RWPE2 (cell line): ENCODE measurements at places on chromosomes 6 and 20.

DNA sequence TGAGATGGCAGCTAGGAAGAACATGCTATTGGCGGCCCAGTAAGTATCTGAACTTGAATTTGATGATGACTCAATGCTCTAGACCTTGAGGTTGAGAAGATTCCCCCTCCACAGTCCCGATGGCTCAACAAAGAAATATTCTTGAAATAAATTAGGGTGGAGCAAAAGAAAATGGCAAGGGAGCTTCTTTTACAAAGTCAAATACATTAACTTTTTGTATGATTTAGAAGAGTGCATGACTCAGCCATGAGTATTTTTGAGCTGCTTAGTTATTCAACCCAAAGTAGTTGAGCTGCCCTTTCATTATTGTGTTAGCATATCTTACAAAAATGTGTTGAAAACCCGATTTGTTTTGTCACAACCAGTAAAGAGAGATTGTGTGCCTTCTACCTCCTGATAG is 7.6 kb downstream of the TFAP2C start:
- no peak for DNase-seq
- no peak overlapping the region for H3K4me3 ChIP-seq

DNA sequence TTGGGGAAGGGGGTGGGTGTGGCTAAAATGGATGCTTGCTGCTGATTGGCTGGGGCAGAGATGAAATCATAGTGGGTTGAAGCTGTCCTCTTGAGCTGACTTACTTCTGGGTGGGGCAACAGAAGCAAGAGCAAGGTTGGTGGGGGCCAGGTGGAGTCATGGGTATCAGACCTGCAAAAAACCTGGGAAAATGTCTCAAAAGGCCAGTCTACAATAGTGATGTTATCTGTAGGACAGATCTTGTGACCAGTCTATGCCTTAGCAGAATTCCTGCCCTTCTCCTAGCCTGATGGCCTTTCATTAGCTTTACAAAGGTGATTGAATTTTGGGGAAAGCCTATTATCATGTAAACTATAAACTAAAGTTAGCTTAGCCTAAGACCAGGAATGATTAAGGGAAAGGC is 945.7 kb downstream of the KIF16B start:
- H3K27me3 ChIP-seq: no peaks in the 10 kb centered on the region
- H3K4me1 ChIP-seq: no peaks in the 10 kb centered on the region
- H3K4me3 ChIP-seq: no peak overlapping the region
- no peak overlapping the region for H3K27ac ChIP-seq
- no peaks in the 10 kb centered on the region for H3K36me3 ChIP-seq
- no peak for DNase-seq

GRCh38 chr6:2760882-2761842 is 4.0 kb upstream of the WRNIP1 start:
- H3K36me3 ChIP-seq: no peaks in the 10 kb centered on the region
- no peak for DNase-seq
- peak overlapping the region; percentile 27 for H3K27ac ChIP-seq
- no peak overlapping the region for H3K4me3 ChIP-seq
- H3K4me1 ChIP-seq: no peaks in the 10 kb centered on the region
- no peaks in the 10 kb centered on the region for H3K27me3 ChIP-seq

GRCh38 chr6:133170602-133171001 is 70.6 kb upstream of the EYA4 start:
- DNase-seq: no peak
- no peaks in the 10 kb centered on the region for H3K36me3 ChIP-seq
- H3K27ac ChIP-seq: no peak overlapping the region

- no peaks in the 10 kb centered on the region for H3K27me3 ChIP-seq
- no peaks in the 10 kb centered on the region for H3K36me3 ChIP-seq
- no peak overlapping the region for H3K4me3 ChIP-seq
- H3K4me1 ChIP-seq: peaks cover 29% of the 10 kb centered on the region
- peak; percentile 94 for DNase-seq
Measured at GRCh38 chr6:11143394-11144371, 32.2 kb upstream of the ERVFRD-1 start.

DNA sequence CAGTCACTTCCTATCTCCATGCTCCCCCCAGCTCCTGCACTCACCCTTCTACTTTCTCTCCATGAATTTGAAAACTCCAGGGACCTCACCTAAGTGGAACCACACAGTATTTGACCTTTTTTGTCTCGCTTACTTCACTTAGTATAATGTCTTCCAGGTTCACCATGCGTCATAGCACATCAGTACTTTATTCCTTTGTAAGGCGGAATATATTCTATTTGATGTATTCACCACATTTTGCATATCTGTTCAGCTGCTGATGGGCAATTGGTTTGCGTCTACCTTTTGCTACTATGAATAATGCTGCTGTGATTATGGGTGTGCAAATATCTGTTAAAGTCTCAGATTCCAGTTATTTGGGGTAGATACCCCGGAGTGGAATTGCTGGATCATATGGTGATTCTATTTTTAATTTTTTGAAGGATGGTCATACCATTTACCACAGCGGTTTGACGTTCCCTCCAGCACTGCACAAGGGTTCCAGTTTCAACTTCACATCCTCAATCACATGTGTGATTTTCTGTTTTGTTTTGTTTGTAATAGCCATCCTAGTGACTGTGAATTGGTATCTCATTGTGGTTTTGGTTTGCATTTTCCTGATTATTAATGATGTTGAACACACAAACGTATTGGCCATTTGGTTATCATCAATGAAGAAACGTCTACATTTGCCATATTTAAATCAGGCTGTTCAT is 20.3 kb upstream of the SYNDIG1 start:
- no peak overlapping the region for H3K27ac ChIP-seq
- no peaks in the 10 kb centered on the region for H3K36me3 ChIP-seq
- H3K4me3 ChIP-seq: no peak overlapping the region
- H3K4me1 ChIP-seq: no peaks in the 10 kb centered on the region

- DNase-seq: peak; percentile 83
- peak overlapping the region; percentile 74 for H3K4me3 ChIP-seq
- H3K27ac ChIP-seq: no peak overlapping the region
- peaks cover 12% of the 10 kb centered on the region for H3K27me3 ChIP-seq
- peaks cover 17% of the 10 kb centered on the region for H3K4me1 ChIP-seq
Measured at GRCh38 chr20:48826883-48827771, 672 bp downstream of the PREX1 start.

- no peaks in the 10 kb centered on the region for H3K36me3 ChIP-seq
- H3K4me3 ChIP-seq: no peak overlapping the region
- H3K27ac ChIP-seq: no peak overlapping the region
- no peaks in the 10 kb centered on the region for H3K4me1 ChIP-seq
- H3K27me3 ChIP-seq: no peaks in the 10 kb centered on the region
- DNase-seq: no peak
Measured at GRCh38 chr6:100246206-100246605, 218.5 kb downstream of the SIM1 start.

DNA sequence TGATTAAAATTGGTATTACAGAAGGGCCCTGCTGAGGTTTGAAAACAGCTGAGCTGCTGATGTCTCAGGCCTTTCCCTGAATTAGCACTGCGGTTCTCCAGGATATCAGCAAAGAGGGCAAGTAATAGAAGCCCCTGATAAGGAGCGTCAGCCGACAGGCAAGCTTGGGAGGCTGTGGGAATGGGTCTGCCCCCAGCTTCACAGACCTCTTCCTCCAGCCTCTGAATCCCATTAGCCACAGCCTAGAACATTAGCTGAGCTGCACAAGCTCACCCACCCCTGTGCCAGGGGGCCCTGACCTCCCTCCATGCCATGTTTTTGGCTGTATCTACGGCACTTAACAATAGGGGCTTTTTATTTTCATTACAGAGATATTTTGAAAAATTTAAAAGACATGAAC is 59.9 kb downstream of the VAPB start:
- no peak overlapping the region for H3K4me3 ChIP-seq
- peaks cover 66% of the 10 kb centered on the region for H3K36me3 ChIP-seq
- H3K27ac ChIP-seq: no peak overlapping the region
- peak; percentile 45 for DNase-seq
- H3K27me3 ChIP-seq: no peaks in the 10 kb centered on the region
- peaks cover 6% of the 10 kb centered on the region for H3K4me1 ChIP-seq

- DNase-seq: no peak
- H3K36me3 ChIP-seq: no peaks in the 10 kb centered on the region
- H3K27me3 ChIP-seq: no peaks in the 10 kb centered on the region
- H3K4me1 ChIP-seq: peaks cover 3% of the 10 kb centered on the region
- H3K4me3 ChIP-seq: no peak overlapping the region
Measured at GRCh38 chr6:5398530-5398929, 137.2 kb downstream of the FARS2 start.

- no peak for DNase-seq
- H3K4me1 ChIP-seq: no peaks in the 10 kb centered on the region
- H3K4me3 ChIP-seq: no peak overlapping the region
- no peaks in the 10 kb centered on the region for H3K36me3 ChIP-seq
Measured at GRCh38 chr6:1868561-1869261, 259.0 kb downstream of the FOXC1 start.

DNA sequence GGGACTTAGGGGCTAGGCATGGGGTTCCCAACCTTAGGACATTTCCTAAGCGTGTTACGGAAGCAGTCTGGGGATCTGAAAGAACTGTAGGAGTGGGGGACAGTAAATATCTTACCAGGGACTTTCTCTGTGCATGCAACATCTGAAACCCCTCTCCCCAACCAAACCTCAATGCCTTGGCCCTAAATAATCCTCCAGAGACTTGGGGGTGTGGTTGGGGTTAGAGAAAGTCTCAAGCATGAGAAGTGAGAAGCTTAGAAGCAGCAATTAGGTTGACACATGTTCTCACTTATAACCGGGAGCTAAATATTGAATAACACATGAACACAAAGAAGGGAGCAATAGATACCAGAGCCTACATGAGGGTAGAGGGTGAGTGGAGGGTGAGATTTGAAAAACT is 74.7 kb downstream of the HTR1E start:
- no peak overlapping the region for H3K27ac ChIP-seq
- H3K4me3 ChIP-seq: no peak overlapping the region
- no peaks in the 10 kb centered on the region for H3K36me3 ChIP-seq
- H3K4me1 ChIP-seq: no peaks in the 10 kb centered on the region
- no peaks in the 10 kb centered on the region for H3K27me3 ChIP-seq

GRCh38 chr6:56660381-56660730 is 17.7 kb upstream of the DST start:
- H3K27ac ChIP-seq: peak overlapping the region; percentile 93
- no peak overlapping the region for H3K4me3 ChIP-seq
- H3K27me3 ChIP-seq: no peaks in the 10 kb centered on the region
- H3K4me1 ChIP-seq: peaks cover 72% of the 10 kb centered on the region
- no peaks in the 10 kb centered on the region for H3K36me3 ChIP-seq

- no peak overlapping the region for H3K27ac ChIP-seq
- no peaks in the 10 kb centered on the region for H3K4me1 ChIP-seq
- no peak overlapping the region for H3K4me3 ChIP-seq
- DNase-seq: no peak
- H3K36me3 ChIP-seq: no peaks in the 10 kb centered on the region
Measured at GRCh38 chr6:53251033-53251672, 97.6 kb downstream of the ELOVL5 start.

- no peak for DNase-seq
- H3K36me3 ChIP-seq: no peaks in the 10 kb centered on the region
- H3K4me1 ChIP-seq: peaks cover 4% of the 10 kb centered on the region
- H3K27ac ChIP-seq: peak overlapping the region; percentile 63
- H3K4me3 ChIP-seq: no peak overlapping the region
Measured at GRCh38 chr6:48837744-48838143, 625.3 kb downstream of the MMUT start.

GRCh38 chr6:100493206-100493888 is 28.6 kb upstream of the SIM1 start:
- H3K27ac ChIP-seq: no peak overlapping the region
- DNase-seq: peak; percentile 63
- H3K4me1 ChIP-seq: peaks cover 14% of the 10 kb centered on the region
- H3K36me3 ChIP-seq: no peaks in the 10 kb centered on the region

- H3K27me3 ChIP-seq: no peaks in the 10 kb centered on the region
- H3K36me3 ChIP-seq: no peaks in the 10 kb centered on the region
- H3K27ac ChIP-seq: no peak overlapping the region
Measured at GRCh38 chr6:109235481-109236038, 140.3 kb downstream of the CEP57L1 start.

GRCh38 chr6:149285626-149286025 is 31.9 kb upstream of the TAB2 start:
- no peaks in the 10 kb centered on the region for H3K4me1 ChIP-seq
- no peak for DNase-seq
- no peak overlapping the region for H3K27ac ChIP-seq

GRCh38 chr6:53673162-53673727 is 7.7 kb upstream of the KLHL31 start:
- peaks cover 10% of the 10 kb centered on the region for H3K4me1 ChIP-seq
- no peak overlapping the region for H3K4me3 ChIP-seq
- H3K27me3 ChIP-seq: no peaks in the 10 kb centered on the region
- no peak for DNase-seq
- peak overlapping the region; percentile 49 for H3K27ac ChIP-seq

- no peaks in the 10 kb centered on the region for H3K27me3 ChIP-seq
- H3K4me1 ChIP-seq: no peaks in the 10 kb centered on the region
- H3K4me3 ChIP-seq: no peak overlapping the region
- no peaks in the 10 kb centered on the region for H3K36me3 ChIP-seq
- H3K27ac ChIP-seq: no peak overlapping the region
Measured at GRCh38 chr6:64012351-64013001, 376.9 kb downstream of the PHF3 start.

DNA sequence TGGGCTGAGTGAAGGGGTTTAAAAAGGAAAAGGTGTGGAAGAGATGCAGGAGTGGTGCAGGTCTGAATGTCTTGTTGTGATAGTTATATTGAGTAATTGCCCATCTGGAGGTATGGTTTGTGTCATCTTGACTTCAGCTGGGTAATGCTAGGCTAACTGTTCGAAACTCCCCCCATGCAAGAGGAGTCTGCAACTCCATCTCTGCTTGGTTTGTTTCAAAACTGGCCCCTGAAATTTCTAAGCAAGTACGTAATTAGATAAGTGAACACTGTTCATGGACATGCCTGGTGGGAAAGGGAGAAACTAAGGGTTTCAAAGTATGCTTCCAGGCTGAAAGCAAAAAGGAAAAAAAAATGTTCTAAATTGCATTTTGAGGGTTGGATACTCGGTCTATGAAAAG is 17.1 kb downstream of the TTK start:
- H3K4me1 ChIP-seq: no peaks in the 10 kb centered on the region
- DNase-seq: no peak
- no peaks in the 10 kb centered on the region for H3K27me3 ChIP-seq
- no peak overlapping the region for H3K4me3 ChIP-seq
- H3K36me3 ChIP-seq: peaks cover 92% of the 10 kb centered on the region

GRCh38 chr6:138541823-138542481 is 42.7 kb upstream of the NHSL1 start:
- no peaks in the 10 kb centered on the region for H3K4me1 ChIP-seq
- H3K4me3 ChIP-seq: no peak overlapping the region
- no peaks in the 10 kb centered on the region for H3K27me3 ChIP-seq
- DNase-seq: no peak
- H3K27ac ChIP-seq: no peak overlapping the region

- peaks cover 89% of the 10 kb centered on the region for H3K36me3 ChIP-seq
- no peaks in the 10 kb centered on the region for H3K27me3 ChIP-seq
- H3K4me3 ChIP-seq: no peak overlapping the region
- no peak for DNase-seq
Measured at GRCh38 chr6:161101517-161101916, 109.9 kb downstream of the MAP3K4 start.

DNA sequence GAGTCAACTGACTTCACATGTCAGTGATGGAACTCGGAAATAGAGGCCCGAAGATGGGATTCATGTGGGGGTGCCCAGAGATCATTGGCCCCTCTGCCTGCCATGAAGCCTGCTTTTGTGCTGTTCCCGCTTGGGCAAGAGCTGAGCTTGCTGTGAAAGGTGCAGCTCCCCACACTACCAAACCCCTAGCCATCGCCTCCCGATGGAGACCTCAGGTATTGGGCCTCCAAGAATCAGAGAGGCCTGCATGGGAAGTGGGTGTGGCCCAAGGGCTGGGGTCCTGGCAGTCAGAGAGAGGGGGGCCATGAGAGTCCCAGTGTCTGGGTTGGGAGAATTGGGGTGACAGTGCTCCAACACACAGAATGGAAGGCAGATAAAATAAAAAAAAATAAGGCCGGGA is 160.9 kb downstream of the SOD2 start:
- no peaks in the 10 kb centered on the region for H3K36me3 ChIP-seq
- H3K27me3 ChIP-seq: peaks cover 16% of the 10 kb centered on the region
- H3K4me1 ChIP-seq: no peaks in the 10 kb centered on the region
